ENCODE measurements at places on chromosomes 6 and 20.

- DNase-seq, result no peak
Observed at GRCh38 chr20:42406826-42407225, 782.9 kb downstream of the PTPRT start.

- DNase-seq, result no peak
Observed at GRCh38 chr20:33843854-33844253, 32.7 kb downstream of the CHMP4B start.

GRCh38 chr6:105428342-105428957, 25.6 kb upstream of the PREP start:
- no peak for DNase-seq

DNA sequence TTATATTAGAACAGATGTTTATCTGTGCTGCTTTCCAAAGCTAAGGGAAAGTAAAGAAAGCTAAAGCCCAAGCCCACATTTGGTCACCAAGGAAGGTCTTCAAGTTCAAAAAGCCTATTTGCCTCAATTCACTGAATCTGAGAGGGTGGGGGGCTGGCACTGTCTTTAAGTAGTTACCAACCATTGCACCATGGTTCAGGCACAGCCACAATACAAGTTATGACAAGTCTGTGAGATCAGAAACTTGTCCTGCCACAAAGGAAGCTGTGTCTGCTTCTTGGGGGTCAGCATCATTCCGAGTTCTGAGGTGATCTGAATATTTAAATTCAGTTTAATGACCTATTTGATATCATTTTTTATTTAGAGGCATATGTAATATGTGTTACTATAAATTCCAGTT, 78.3 kb upstream of the OPRM1 start:
- no peak for DNase-seq

GRCh38 chr6:73028893-73029450, 196.3 kb downstream of the KHDC1L start:
- no peak for DNase-seq

- DNase-seq, result no peak
Observed at GRCh38 chr6:38567436-38567835, 72.3 kb downstream of the BTBD9 start.

GRCh38 chr6:13559251-13559650, 15.2 kb upstream of the SIRT5 start:
- DNase-seq, result no peak

DNA sequence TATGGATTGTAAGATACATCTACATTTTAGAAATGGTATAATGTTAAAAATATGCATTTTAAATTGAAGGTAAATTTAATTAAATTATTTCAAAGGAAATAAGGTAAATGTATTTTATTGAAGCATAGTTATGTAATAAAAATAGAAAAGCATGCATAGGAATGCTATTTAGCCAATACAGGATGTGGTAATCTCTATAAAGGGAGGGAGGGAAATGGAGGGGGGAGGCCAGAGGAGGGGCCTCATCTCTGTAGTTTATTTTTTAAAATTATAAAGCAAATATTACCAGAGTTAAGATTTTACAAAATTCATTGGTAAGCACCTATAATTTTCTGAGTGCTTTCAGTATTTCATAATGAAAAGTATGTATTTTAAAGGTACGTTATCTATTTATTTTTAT, 27.2 kb downstream of the SLC16A10 start:
- DNase-seq, result no peak

- DNase-seq, result no peak
Observed at GRCh38 chr20:37381621-37382471, 35.9 kb downstream of the SRC start.

GRCh38 chr6:41940759-41941279, 789 bp downstream of the CCND3 start:
- DNase-seq, result peak; percentile 39

- no peak for DNase-seq
Observed at GRCh38 chr6:75483136-75483952, 10.3 kb downstream of the FILIP1 start.

GRCh38 chr6:35490821-35491557, 5.9 kb downstream of the TEAD3 start:
- DNase-seq, result no peak

GRCh38 chr20:33729101-33729500, 2.7 kb upstream of the ZNF341 start:
- DNase-seq, result no peak

GRCh38 chr20:10557685-10558084, 116.1 kb downstream of the JAG1 start:
- no peak for DNase-seq

GRCh38 chr20:7984192-7984591, 35.4 kb downstream of the TMX4 start:
- DNase-seq, result no peak

- no peak for DNase-seq
Observed at GRCh38 chr20:12928755-12929401, 79.9 kb upstream of the SPTLC3 start.

DNA sequence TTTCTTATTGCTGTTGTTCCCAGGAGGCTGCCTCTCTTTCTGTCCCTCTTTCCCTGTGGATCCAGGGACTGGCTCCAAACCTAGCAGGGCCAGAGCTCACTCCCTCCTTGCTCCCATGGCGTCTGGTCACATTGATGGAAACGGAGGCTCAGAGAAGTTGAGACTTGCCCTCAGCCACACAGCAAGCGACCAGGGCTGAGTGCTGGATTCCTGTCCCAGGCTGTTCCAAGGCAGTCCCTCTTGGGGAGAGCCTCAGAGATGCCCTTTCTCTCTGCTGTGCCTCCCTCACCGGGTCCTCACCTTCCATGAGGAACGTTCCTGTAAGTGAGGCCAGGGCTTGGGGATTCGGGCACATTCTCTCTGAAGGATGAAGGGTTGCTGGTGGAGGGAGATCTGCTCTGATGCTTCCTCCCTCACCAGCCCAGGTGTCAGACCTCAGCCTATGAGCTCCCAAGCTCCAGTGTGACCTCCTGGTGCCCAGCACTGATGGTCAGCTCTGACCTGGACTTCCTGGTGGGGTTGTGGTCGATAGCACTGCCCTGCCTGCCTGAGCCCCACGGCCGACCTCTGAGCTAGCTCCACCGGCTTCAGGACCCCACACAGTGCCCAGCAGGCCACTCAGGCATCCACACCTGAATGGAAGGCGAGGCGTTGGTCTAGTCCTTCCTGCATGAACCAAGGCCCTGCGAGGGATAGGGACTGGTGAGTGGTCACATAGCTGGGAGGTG, 26.8 kb downstream of the SUN5 start:
- no peak for DNase-seq

GRCh38 chr6:136499370-136499769, 50.9 kb downstream of the MAP7 start:
- DNase-seq, result no peak

GRCh38 chr6:138535728-138536455, 36.6 kb upstream of the NHSL1 start:
- no peak for DNase-seq

DNA sequence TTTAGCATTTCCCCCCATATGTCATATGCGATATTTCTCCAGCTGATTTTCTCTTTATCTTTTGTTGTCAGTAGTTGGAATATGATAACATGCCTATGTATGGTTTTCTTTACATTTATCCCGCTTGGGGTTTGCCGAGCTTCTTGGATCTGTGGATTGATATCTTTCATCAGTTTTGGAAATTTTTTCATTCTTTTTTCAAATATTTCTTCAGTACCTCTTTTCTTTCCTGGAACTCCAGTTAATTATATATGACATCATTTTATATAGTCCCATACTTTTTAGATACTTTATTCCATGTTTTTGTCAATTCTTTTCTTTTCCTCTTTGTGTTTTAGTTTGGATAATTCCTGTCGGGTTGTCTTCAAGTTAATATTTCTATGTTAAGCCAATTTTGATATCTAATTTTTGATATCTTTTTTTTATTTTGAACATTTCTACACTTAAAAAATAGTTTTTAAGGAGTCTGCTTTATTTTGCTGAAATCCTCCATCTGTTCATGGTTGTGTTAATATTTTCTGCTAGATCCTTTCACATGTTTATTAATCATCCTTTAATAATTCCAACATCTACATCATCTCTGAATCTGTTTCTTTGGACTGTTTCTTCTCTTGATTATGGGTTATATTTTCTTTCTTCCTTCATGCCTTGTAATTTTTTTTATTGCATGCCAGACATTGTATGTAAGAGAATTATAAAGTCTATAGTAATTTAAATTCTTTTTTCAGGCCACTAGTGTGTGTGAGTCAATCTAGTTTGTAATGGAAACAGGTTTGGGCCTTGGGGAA, 9.5 kb downstream of the ZDHHC14 start:
- no peak for DNase-seq

GRCh38 chr6:110053395-110054240, 75.5 kb downstream of the GPR6 start:
- DNase-seq, result no peak

- no peak for DNase-seq
Observed at GRCh38 chr6:131615275-131615674, 12.8 kb downstream of the MED23 start.

GRCh38 chr6:106223300-106223930, 102.1 kb downstream of the ATG5 start:
- peak; percentile 56 for DNase-seq

DNA sequence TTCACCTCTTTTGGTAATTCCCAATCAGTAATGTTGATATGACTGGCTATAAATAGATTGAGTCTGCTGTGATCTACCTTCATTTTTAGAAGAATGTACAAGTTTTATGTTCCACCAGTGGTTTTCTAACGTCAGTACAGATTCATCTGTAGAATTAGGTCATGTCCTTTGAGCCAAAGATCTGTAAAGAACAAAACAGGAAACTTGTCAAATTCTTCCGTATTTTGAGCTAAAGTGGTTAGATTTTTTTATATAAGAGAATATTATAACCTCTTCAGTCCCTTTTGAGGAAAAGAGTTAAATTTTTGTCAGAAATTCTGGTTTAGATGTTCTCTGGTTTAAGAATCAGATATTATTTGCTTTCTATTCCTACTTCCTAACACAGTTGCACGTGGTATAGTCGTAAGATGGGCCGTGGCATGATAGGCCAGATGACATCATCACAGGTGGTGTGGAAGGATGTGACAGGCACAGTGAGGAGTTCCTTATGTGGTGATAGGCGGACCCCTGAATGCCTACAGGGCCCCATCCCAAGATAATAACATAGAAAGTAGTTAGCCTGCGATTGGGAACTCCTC, 62.3 kb downstream of the SNX9 start:
- DNase-seq, result peak; percentile 81

- peak; percentile 82 for DNase-seq
Observed at GRCh38 chr20:33370291-33370690, 31.0 kb downstream of the CDK5RAP1 start.

DNA sequence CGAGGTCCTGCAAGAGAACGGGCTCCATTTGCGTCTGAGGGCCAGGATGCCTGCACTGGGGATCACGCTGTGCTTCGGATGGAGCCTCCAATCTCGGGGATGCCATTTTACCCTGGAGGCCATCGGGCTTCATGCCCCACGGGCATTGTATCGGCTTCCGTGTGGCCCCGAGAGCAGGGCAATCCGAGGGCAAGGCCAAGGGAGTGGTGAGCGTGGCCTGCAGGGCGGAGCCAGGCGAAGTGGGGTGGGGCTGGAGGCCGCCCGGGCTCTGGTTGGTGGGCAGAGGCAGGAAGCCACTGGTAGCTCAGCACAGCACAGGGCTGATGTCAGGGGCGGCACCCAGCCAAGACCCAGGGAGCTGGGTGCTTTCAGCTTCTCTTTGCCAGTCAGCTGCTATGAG, 57.5 kb upstream of the BHLHE23 start:
- DNase-seq, result no peak

DNA sequence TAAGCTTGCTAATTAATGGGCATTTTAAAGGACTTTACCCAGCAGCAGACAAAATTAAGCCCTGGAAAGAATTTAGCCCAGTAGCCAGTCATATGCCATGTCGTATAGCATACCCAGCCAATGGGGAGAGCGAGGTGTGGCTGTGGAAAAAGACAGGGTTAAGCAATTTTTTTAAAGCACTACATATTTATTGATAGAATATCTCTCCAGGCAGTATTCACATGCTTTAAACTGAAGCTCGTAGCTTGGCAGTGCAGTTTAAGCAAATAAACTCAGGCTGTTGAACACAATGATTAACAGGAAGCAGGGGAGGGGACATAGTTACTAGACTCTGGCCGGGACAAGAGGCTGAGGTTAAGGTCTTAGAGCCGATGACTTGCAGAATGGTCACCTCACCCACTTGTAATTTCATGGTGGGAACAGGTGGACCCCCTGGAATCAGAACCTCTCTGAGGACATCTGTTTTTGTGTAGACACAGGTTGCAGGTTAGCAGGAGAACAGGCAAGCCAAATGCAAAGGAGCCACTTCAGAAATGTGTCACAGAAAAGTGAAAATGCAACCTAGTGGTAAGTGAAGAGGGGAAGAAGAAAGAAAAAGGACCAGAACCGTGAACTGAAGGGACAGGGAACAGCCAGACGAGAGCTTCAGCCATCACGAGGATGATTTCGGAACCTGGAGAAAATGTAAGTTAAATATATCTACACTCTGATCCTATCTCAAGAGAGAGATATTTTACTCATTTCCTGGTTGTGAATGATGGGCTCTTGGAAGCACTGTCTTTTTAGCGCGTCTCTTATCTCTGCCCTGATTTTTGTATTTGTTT, 7.2 kb downstream of the GCNT2 start:
- DNase-seq, result no peak

GRCh38 chr6:40172272-40172671, 238.0 kb upstream of the MOCS1 start:
- DNase-seq, result no peak

GRCh38 chr20:1945134-1945618, 48.7 kb downstream of the PDYN start:
- DNase-seq, result peak; percentile 69

- peak; percentile 40 for DNase-seq
Observed at GRCh38 chr6:42315991-42316970, 98.6 kb upstream of the MRPS10 start.

GRCh38 chr20:61219021-61219431, 33.0 kb upstream of the CDH4 start:
- DNase-seq, result no peak

GRCh38 chr6:155193526-155193925, 70.3 kb upstream of the CLDN20 start:
- DNase-seq, result no peak

GRCh38 chr6:20540683-20541082, 6.4 kb downstream of the CDKAL1 start:
- DNase-seq, result no peak

DNA sequence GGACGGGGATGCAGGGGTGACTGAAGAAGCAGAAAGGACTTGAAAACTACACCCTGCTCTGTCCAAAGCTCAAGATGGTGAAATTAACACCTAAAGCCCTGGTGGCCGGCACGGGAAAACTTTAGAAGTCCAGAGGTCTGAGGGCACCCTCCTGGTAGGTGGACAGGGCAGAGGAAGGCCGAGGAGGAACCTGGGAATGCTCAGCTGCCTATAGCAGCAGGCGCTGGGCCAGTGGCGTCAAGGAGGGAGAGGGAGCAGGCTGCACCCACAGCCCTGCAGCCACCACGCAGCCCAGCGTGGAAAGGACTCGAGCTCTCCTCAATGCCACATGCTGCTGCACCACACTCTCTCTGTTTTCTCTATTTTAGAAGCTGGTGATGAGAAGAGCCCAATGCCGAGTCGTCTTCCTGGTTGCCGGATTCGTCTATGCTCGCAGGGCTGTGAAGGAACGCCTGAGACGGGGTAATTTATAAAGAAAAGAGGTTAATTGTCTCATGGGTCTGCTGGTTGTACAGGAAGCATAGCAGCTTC, 248.3 kb upstream of the AFDN start:
- DNase-seq, result no peak

Data from CD4-positive, alpha-beta T cell treated with Interferon gamma for 1 hour (primary cell).